ENCODE measurements at places on chromosomes 1 and 21. TPM values are rescaled to one million over a fixed set of nuclear protein-coding genes. Genes with fewer than 3 reads are reported as not detected.

GAS5 gene
- 231 TPM for total RNA-seq

LCE1A gene
- not detected for total RNA-seq

AMIGO1 gene
- total RNA-seq = 3.9 TPM

DNA sequence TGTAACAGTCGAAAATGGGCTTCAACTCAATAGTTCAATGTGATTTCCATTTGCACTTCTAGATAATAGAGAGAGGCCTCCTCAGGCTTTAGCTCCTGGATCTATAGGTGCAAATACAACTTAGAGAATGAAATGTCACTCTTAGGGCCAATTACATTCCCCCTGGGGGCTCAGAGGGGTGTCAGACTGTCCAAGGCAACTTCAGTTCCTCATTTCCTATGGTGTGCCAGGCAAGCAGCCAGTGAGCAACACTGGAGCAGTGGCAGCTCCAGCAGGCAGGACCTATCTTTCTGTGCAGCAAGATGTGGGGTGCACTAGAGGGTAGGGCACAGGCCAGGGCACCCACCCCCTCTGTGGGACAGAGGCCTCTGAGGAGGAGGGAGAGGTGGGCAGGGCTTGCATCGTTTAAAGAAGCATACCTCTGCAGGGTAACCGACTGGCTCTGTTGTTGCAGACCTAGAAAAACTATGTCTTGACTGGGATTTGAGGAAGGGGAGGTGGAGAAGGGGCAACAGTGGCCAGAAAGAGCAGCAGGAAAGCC is 97.3 kb downstream of the SUSD4 start:
- no peak overlapping the region for H3K4me3 ChIP-seq
- no peaks in the 10 kb centered on the region for H3K36me3 ChIP-seq
- DNase-seq = no peak
- H3K4me1 ChIP-seq = no peaks in the 10 kb centered on the region
- no peaks in the 10 kb centered on the region for H3K27me3 ChIP-seq

- no peaks in the 10 kb centered on the region for H3K4me1 ChIP-seq
- no peak overlapping the region for H3K27ac ChIP-seq
- peaks cover 7% of the 10 kb centered on the region for H3K36me3 ChIP-seq
- no peaks in the 10 kb centered on the region for H3K27me3 ChIP-seq
- H3K4me3 ChIP-seq = no peak overlapping the region
These were observed 7.2 kb downstream of the INAVA start for GRCh38 chr1:200901796-200902444.

GRCh38 chr1:6805004-6805416 is 19.8 kb downstream of the CAMTA1 start:
- no peak for DNase-seq
- H3K4me1 ChIP-seq = peaks cover 11% of the 10 kb centered on the region
- no peak overlapping the region for H3K27ac ChIP-seq
- no peaks in the 10 kb centered on the region for H3K27me3 ChIP-seq

- DNase-seq = no peak
- H3K4me3 ChIP-seq = no peak overlapping the region
- H3K36me3 ChIP-seq = no peaks in the 10 kb centered on the region
- no peaks in the 10 kb centered on the region for H3K27me3 ChIP-seq
- peak overlapping the region; percentile 45 for H3K27ac ChIP-seq
These were observed 9.6 kb upstream of the GPR37L1 start for GRCh38 chr1:202112859-202113689.

- H3K4me3 ChIP-seq = no peak overlapping the region
- H3K27me3 ChIP-seq = peaks cover 6% of the 10 kb centered on the region
- H3K4me1 ChIP-seq = no peaks in the 10 kb centered on the region
- H3K36me3 ChIP-seq = no peaks in the 10 kb centered on the region
These were observed 59.0 kb upstream of the CD1D start for GRCh38 chr1:158121604-158122254.

GRCh38 chr1:12316331-12316730 is 86.5 kb downstream of the VPS13D start:
- H3K36me3 ChIP-seq = peaks cover 21% of the 10 kb centered on the region
- H3K4me1 ChIP-seq = no peaks in the 10 kb centered on the region
- DNase-seq = peak; percentile 32
- H3K4me3 ChIP-seq = no peak overlapping the region

DNA sequence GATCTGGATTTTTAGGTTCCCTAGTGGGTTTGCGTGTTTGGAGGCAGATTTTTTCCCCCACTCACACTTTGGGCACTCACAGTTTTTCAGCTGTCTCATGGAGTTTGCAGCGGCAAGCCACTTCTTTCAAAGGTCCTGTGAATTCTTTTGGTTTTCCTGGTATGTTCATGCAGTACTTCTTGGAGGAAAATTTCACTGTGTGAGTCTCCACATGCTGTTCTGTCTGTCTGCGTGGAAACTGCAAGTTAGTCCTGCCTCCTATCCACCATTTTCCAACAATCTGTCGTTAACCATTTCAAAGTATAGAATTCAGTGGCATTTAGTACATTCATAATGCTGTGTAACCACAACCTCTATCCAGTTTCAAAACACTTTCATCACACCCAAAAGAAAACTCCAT is 793 bp upstream of the FMO1 start:
- no peaks in the 10 kb centered on the region for H3K27me3 ChIP-seq
- H3K4me3 ChIP-seq = no peak overlapping the region
- no peaks in the 10 kb centered on the region for H3K4me1 ChIP-seq
- H3K27ac ChIP-seq = no peak overlapping the region

- peaks cover 3% of the 10 kb centered on the region for H3K36me3 ChIP-seq
- no peak overlapping the region for H3K27ac ChIP-seq
- no peak overlapping the region for H3K4me3 ChIP-seq
- no peaks in the 10 kb centered on the region for H3K4me1 ChIP-seq
- H3K27me3 ChIP-seq = no peaks in the 10 kb centered on the region
- DNase-seq = no peak
These were observed 252.1 kb downstream of the DISC1 start for GRCh38 chr1:231878737-231879136.

- peak overlapping the region; percentile 85 for H3K27ac ChIP-seq
- peaks cover 29% of the 10 kb centered on the region for H3K4me1 ChIP-seq
- H3K27me3 ChIP-seq = no peaks in the 10 kb centered on the region
- no peaks in the 10 kb centered on the region for H3K36me3 ChIP-seq
- no peak for DNase-seq
These were observed 20.9 kb upstream of the TARBP1 start for GRCh38 chr1:234499943-234500245.

GRCh38 chr1:156123356-156124196 is 9.1 kb downstream of the LMNA start:
- peaks cover 23% of the 10 kb centered on the region for H3K4me1 ChIP-seq
- H3K4me3 ChIP-seq = no peak overlapping the region
- DNase-seq = peak; percentile 96
- peak overlapping the region; percentile 97 for H3K27ac ChIP-seq
- no peaks in the 10 kb centered on the region for H3K27me3 ChIP-seq
- peaks cover 9% of the 10 kb centered on the region for H3K36me3 ChIP-seq

DNA sequence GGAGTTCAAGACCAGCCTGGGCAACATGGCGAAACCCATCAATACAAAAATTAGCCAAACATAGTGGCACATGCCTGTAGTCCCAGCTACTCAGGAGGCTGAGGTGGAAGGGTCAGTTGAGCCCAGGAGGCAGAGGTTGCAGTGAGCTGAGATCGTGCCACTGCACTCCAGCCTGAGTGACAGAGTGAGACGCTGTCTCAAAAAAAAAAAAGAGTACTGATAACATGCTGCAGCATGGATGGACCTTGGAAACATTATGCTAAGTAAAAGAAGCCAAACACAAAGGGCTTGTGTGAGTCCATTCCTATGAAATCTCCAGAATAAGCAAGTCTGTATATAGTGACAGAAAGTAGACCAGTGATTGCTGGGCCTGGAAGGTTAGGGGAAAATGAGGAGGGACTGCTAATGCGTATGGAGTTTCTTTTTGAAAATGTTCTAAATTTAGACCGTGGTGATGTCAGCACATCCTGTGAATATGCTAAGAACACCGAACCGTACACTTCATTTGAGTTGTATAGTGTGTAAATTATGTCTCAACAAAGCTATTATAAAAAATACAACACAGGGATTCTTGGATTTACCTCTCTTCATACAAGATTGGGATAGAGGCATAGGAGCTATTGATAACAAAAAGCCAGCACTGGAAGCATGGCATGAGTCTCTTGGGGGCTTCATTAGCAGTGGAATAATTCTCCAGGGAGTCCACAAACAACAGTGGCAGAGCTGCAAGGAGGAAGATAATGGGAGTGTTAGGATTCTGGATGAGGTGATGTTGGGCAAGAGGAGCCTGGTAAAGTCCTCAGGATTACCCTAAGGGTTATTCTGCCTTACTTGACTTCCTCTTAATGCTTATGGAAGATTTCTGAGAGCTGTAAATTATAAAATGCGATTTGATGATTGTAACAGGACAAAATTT is 73.5 kb downstream of the TTC3 start:
- H3K36me3 ChIP-seq = peaks cover 17% of the 10 kb centered on the region
- no peaks in the 10 kb centered on the region for H3K27me3 ChIP-seq
- no peaks in the 10 kb centered on the region for H3K4me1 ChIP-seq
- no peak overlapping the region for H3K4me3 ChIP-seq

Measured in lung (tissue), 17 donors.